Stimulated activated CD4-positive, alpha-beta T cell treated with anti-CD3 and anti-CD28 coated beads, Interleukin-2, amount 100 ng/mL, for 48 hours (primary cell): ENCODE measurements at places on chromosomes 5 and 9.
A peak's percentile ranks its signal among the peaks of the same experiment; 100 is the strongest.

DNA sequence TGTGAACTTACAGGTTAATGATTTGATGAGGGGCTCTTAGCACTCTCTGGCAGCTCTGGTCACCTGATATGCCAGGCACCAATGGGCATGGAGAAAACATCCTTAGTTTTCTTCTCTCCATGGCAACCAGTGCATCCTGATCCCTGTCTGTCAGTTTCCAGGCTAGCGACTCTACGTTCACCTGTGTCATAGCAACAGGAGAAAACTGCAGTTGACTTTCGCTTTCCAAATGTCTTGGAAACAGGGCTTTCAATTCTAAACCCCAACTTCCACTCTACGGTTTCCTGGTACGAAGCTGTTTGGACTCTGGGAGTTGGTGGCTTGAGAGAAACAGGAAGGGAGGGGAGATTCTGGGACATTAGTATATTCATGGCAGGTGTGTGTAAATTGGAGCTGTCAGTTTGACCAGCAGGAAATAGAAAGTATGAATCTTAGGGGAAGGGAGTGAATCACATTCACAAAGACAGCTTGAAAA is 74.4 kb downstream of the SLC28A3 start:
- no peak for DNase-seq

DNA sequence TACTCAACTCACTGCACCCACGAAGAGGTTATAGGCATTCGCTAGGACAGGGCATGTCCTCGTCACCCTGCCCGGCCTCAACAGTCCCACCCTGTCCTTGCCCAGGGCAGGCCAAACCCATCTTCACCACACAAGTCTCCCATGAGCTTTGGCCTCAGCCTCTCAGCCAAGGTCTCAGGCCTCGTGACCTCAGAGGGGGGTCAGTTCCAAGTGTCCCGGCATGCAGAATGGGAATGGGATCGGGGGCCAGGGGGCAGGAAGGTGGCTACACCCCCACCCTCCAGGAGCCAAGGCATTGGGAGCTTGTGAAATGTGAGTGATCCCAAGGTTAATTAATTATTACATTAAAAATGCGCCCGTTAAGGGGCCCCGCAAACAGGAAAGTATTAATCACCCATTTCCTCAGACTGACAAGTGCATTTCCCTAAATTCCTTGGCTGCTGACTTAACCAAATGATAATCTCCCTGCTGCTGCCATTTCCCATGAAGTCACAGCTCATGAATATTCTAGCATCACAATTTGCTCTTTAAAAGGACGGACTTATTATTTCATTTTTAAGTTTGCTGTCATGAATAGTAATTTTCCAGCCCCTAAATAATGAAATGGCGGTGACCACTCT is 8.0 kb upstream of the UBAC1 start:
- DNase-seq: no peak

DNA sequence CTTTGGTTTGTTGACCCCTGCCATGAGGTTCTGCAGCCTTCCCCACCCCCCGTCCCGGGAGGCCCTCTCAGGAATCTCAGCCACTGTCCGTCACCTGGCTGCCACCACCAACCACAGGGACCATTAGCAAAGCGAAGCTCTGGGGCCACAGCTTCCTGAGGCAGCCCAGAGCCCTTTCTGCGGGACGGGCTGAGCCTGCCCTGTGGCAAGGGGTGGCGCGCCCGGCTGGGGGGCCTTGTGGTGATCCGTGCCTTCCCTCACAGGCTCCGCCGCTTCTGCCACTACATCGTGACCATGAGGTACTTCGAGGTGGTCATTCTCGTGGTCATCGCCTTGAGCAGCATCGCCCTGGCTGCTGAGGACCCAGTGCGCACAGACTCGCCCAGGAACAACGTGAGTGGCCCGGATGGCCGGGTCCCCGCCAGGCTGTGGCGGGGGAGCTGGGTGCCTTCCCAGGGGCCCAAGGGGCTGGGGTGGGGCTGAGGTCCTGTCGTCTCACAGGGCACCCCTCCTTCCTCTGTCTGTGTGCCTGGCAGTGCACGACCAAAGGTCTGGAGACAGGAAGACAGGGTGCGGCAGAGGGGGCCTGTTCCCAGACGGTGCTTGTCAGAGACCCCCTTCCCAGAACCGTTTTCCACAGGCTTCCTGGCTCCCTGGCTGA is 169.2 kb downstream of the CACNA1B start:
- no peak for DNase-seq

GRCh38 chr5:140367256-140368013 is 7.4 kb downstream of the SLC4A9 start:
- no peak for DNase-seq

DNA sequence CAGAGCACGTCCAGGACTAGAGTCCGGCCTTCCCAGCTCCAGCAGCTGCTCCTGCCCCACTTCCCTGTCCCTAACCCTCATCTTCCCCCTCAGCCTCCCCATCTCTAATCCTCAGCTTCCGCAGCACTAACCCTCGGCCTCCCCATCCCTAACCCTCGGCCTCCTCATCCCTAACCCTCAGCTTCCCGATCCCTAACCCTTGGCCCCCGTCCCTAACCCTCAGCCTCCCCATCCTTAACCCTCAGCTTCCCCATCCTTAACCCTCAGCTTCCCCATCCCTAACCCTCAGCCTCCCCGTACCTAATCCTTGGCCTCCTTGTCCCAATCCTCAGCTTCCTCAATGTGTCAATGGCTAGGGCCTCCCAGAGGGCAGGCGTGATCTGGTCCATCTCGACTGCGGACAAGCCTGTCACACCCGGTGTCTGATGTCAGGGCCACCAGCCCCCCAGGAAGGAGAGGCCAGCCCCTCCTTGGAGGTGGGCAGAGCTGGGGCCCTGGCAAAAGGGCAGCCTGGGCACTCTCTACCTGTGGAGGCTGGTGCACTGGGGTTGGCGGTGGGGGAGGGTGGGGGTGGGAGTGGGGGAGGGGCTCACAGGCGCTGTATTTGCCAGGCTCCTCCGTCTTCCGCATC is 1.4 kb downstream of the OBP2B start:
- no peak for DNase-seq

- no peak for DNase-seq
Observed at GRCh38 chr9:35380619-35381018, 109.3 kb upstream of the RUSC2 start.

DNA sequence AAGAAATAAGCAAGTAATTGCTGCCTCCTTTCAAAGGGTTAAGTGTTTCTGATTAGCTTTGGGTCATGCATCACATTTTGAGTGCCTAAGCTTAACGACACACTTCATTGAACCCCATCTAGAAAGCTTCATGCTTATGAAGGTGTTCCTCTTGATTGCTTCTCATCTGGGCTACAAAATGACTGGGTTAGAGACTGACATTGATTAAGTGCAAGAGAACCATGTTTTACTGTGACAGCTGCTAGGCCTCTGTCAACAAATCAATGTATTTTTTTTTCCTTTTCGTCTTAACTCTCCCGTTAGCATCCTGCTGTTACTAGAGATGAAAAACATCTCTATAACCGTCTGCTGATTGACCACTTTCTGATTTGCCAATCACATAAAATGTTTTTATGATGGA is 725.0 kb downstream of the TLE1 start:
- no peak for DNase-seq

DNA sequence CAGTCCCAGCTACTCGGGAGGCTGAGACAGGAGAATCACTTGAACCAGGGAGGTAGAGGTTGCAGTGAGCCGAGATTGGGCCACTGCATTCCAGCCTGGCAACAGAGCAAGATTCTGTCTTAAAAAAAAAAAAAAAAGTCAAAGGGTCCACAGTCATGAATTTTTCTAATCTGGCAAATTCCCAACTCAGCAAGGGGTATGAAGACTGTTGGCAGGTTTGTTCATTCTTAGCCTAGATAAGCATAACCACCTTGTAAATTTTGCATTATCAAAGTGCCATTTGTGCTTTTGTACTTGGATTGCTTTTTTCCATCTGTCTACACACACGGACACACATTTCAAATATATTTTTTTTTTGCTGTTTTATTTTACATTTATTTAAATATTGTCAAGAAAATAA is 299.8 kb upstream of the NUDT12 start:
- DNase-seq: no peak

DNA sequence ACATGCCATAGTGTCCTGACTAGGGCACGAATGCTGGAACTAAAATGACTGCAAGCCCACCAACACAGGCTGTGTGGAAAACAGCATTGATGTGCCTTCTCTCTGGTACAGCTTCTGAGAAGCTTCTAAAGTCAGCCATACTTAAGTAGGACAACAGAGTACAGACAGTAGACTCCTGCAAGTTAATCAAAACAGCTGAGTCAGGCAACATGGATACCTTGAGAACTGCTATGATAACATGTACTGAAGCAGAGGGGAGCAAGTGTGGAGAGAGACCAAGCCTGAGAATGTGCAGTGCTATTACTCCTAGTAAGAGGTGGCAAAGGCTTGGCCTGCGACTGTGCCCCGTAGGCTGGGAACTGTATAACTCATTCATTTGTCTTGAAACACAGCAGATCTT is 2.5 kb downstream of the ISCA1 start:
- no peak for DNase-seq

DNA sequence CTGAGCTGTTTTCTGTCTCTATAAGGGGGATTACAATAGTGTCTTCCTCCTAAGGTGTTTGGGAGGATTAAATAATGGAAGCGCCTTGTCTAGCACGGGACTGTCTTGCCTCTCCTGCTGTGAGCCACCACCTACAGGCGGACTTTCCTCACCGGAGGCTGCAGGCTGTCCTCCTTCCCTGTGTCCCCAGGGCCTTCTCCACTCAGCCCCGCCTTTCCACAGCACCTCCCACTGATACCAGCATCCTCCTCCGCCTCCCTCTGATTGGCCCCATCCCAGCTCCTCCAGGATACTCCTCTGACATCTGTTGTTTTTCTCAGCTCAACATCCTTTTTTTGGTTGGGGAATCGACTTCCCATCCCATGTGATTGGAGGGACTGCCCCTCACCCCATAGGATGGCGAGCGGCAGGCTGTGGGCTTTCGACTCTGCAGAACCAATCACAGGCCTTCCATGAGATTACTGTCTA is 851 bp upstream of the ZDHHC12 start:
- peak; percentile 42 for DNase-seq

DNA sequence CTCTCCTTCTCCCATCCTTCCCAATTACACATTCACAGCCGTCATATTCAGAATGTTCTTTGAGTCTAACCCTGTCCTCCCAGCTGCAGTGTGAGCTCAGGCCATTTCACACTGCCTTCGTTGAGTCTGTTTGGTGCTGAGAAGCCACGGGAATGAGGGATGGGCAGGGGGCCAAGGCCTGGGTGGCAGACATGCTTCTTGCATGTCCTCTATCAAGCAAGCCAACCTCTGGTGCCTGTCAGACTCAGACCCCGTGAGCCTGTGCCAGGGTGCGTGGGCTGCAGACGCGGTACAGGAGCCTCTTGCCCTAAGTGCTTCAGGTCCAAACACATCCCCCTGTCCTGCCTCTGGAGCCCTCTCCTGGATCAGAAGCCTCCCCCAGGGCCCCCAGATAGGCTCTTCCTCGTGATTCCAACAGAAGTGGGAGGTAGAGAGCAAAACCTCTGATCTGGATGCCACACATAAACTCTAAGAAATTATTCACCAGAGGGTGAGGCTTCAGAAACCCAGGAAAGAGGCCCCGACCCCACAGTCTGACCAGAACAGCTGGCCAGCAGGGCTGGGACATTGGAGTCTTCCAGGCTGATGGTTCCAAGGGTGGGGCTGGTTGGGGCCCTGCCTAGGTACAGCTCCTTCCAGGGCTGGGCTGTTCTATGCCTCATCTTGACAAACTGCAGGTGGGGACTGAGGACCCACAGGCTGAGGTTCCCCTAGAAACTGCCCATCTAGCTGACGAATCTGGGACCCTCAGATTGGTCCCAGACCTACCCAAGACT is 46.7 kb upstream of the CDKN2AIPNL start:
- DNase-seq: no peak

GRCh38 chr9:13296972-13297371 is 17.5 kb upstream of the MPDZ start:
- DNase-seq: no peak

GRCh38 chr9:127022913-127023660 is 99.3 kb downstream of the ANGPTL2 start:
- DNase-seq: no peak

- no peak for DNase-seq
Observed at GRCh38 chr5:144202072-144202471, 31.4 kb downstream of the KCTD16 start.

- DNase-seq: no peak
Observed at GRCh38 chr5:163005949-163006348, 431.4 kb upstream of the CCNG1 start.

DNA sequence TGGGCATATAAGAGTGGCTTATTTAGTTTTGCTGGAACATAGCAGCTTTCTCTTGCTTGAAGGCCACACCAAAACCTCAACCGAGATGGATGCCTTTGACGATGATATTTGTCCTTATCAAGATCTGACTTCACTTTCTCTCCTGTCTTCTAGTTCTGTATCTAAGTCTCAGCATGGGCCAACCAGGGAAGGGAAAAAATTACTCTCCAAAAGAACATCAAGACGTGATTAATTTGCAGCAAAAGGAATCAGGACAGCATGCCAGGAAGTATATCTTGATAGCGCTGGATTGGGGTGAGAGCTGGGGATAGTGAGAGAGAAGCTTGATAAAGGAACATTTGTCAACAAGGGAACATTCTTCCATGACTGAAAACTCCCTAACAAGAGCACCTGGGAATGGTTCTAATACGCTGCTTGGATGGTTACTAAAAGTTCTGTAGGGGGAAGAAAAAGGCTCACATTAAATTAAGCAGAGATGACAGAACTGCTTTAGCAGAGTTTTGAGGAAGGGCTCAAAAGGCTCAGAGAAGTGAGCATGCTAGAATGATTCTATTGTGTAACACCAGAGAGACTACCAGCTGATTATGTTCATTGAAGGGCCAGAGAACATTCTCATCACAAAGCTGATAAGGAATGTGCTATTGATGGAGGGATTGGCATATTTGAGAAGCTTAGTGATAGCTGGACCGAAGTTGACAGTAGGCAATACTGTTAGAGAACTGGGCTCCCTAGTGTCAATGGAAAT is 21.6 kb upstream of the ANXA1 start:
- DNase-seq: no peak

- no peak for DNase-seq
Observed at GRCh38 chr9:124699575-124699974, 71.5 kb downstream of the NR6A1 start.

GRCh38 chr5:125093776-125094175 is 347.3 kb upstream of the ZNF608 start:
- DNase-seq: no peak
